ENCODE measurements at places on chromosomes 2 and 18. TPM values are rescaled to one million over a fixed set of nuclear protein-coding genes. Genes with fewer than 3 reads are reported as not detected.

The TWIST2 gene
- 139 TPM for total RNA-seq

DNA sequence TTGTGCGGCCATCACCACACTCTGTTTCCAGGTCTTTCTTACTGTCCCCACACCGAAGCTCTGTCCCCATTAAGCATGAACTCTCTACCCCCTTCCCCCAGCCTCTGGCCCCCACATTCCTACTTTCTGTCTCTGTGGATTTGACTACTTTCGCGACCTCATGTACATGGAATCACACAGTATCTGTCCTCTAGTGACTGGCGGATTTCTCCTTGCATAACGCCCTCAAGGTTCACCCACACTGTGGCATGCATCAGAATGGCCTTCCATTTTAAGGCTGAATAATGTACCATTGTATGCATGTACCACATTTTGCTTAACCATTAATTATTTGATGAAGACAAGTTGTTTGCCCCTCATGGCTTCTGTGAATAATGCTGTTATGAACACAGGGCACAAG lies 467.6 kb upstream of the HS6ST1 start:
- DNase-seq = no peak

The KLF11 gene
- total RNA-seq = 4.4 TPM

The GALNT5 gene
- 65.6 TPM for total RNA-seq

GRCh38 chr18:56615738-56616520 lies 22.5 kb downstream of the TXNL1 start:
- no peak for DNase-seq

The ANKRD29 gene
- 0.50 TPM for total RNA-seq

The UCN gene
- 0.79 TPM for total RNA-seq

GRCh38 chr2:19644763-19645162 lies 257.0 kb downstream of the TTC32 start:
- DNase-seq = no peak

- peak; percentile 10 for DNase-seq
Observed at GRCh38 chr2:135585586-135585985, 54.3 kb downstream of the R3HDM1 start.

All from HFFc6 (cell line).